ENCODE measurements at places on chromosomes 12 and 14.

DNA sequence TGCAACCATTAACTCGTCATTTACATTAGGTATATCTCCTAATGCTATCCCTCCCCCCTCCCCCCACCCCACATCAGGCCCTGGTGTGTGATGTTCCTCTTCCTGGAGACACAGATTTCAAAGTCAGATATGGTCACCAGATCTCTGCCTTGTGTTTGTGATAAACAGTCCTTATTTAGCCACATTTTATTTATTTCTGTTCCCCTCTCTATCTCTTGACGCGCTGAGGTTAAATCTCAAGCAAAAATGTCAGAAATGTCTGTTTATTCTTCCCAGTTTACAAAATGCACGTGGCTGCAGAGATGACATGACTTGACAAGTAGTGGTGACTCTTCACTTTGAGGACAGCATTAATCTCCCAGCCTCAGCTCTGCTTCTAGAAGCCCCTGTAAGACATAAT, 11.5 kb upstream of the RASSF3 start:
- no peak for DNase-seq

DNA sequence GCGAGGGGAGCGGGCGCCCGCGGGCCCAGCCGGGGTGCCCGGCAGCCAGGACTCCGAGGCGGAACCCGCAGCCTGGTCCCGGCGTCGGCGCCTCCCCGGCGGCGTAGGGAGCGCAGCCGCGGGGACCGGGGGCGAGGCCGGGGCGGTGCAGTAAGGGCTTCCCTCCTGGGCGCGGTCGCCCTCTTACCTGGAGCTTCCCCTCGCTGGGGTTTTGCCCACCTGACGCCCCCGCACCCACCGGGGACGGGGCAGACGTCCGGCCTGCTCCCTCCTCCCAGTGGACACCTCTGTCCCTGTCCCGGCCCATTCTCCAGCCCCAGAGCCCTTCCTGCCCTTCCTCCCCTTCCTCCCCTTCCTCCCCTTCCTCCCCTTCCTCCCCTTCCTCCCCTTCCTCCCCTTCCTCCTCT, 413 bp upstream of the TUBA1C start:
- no peak for DNase-seq

- no peak for DNase-seq
Measured at GRCh38 chr12:104350211-104351056, 46.9 kb downstream of the EID3 start.

DNA sequence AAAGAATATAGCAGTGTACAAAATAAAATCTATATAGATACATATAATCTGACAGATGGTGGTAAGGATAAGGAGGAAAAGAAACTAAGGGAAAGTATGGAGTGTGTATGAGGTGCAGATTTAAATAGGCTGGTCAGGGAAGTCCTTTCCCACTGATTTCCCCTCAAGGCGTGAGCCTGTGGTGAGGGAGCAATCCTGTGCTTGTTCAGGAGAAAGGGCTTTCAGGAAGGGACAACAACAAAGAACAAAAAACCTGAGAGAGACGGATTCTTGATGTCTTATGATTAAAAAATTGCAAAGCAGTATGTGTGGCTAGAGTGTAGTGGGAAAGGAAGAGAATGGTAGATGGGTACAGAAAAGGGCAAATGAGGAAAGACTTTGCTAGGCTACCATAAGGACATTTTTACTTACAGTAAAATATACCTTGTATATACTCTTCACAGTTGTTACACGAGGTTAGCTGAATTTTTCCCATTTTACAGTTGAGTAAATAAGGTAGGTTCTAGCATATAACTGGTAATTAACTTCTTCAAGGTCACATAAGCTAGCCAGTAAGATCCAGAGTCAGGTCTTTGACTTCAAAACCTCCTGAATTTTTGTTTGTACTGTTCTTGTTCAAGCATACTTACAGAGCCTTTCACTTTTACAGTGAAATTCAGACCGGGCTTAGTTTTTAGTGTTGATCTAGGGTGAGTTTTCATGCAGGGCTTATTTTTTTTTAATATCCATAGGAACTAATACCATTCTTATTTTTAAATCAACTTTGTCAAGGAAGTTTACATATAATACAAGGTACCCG, 15.6 kb downstream of the CNOT2 start:
- DNase-seq = no peak

GRCh38 chr12:15474766-15475165, 152.5 kb downstream of the PTPRO start:
- DNase-seq = no peak

GRCh38 chr12:131473741-131474709, 236.9 kb upstream of the SFSWAP start:
- DNase-seq = no peak
